ENCODE measurements at places on chromosomes 5 and 9.

DNA sequence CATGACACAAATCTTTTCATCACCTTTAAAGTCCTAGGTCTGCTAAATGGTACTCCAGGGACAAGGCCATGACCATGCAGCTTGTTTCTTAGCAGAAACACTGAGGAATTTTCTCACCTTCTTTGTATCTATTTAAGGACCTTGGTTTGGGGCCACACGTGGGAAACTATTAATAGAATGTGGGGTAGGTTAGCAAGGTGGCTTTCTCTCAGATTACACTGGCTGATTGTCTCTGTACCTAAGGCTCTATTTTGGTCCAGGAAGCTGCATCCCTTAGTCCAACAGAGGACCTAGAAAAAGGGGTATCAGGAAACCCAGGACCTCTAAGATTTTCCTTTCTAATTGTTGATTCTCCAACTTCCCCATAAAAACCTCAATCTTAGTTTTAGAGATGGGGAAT, 36.3 kb upstream of the FRMD3 start:
- DNase-seq: no peak

GRCh38 chr5:59418808-59419207, 474.7 kb downstream of the PDE4D start:
- no peak for DNase-seq

GRCh38 chr5:54676481-54677340, 159.2 kb downstream of the SNX18 start:
- DNase-seq: no peak

GRCh38 chr5:136435946-136436543, 70.7 kb upstream of the TRPC7 start:
- no peak for DNase-seq
